ENCODE measurements at places on chromosomes 13 and 19.

- DNase-seq = no peak
These were observed 1.7 kb downstream of the GNG7 start for GRCh38 chr19:2700660-2701360.

DNA sequence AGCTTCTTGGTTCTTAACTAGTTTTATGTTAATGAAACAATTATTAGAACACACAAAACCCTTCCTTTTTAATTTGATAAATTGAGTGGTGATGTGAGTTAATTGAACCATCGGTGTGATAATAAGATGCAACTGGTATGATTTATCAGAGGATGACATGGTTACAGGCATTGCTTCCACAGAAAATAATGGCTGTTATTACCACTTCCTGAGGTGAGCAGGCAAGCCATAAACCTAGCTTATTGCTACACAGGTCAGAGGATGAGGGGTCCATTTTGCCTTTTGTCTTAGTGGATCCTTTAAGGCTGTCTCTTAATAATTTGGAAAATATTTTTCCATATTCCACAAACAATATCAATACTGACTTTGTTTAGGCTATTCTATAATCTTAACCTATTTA is 226.6 kb upstream of the EDNRB start:
- DNase-seq = no peak

GRCh38 chr13:30629527-30629926 is 11.8 kb downstream of the USPL1 start:
- no peak for DNase-seq

DNA sequence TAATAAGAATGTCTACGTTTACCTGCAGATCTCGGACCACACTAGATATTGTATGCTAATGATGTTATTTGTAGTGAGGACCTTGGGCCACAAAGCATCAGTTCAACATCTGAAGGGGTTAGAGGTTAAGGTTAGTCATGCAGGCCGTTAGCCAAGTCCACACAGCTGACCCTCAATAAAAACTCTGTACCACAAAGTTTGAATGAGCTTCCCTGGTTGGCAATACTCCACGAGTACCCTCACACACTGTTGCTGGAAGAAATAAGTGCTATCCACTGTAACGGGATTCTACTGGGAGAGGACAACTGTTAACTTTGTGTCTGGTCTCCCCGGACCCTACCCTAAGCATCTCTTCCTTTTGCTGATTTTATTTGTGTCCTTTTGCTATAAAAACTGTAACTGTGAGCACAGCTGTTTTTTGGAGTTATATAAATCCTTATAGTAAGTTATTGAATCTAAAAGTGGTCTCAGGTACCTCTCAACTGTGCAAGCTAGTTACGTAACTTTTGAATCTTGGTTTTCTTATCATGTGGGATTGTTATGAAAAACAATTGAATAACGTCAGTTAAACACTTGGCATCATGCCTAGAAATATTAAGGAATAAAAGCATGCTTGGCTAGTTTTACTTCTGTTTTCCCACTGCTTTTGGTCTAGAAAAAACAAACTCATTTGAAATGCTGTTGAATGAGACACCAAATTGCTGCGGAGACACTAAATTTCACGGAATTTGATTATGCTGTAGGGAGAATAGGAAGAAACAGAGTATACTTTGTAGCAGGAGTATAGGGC is 181.5 kb downstream of the DNAJC3 start:
- DNase-seq = no peak

DNA sequence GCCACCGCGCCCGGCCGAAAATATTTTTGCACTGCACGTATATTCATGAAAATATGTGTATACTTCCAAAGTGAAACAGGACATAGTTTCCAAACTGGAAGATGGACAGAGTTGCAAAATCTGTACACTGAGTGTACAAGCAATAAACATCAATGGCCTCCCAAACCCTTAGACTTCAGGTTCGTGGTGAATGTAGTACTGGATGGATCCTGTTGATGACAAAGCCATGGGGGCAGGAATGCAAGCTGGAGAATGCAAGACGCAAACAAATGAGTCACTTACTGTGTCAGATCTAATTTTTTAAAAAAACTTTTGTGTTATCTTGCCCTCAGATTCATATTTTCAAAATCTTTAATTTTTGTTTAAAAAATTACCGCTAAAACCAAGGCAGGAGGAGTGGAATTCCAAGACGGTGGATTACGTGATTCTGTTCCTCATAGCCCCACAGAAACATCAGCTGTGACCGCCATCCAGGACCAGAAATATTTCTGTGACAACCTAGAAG is 12.7 kb upstream of the LILRA2 start:
- DNase-seq = no peak

DNA sequence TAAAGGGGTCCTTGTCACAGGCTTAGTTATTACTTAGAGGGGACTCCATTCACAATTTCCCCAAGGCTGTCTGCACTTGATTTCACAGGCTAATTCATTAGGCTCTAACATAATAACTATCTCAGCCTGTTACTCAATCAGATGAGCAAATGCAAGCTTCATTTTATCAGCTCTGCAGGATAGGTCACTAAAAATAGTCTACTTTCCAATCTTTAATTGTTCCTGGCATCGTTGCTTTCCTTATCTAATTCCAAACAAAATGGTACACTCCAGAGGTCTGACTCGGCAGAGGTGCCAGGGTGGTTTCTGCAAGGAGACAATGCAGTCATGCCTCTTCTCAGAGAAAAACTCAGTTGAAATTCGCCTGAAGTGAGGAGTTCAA is 69.7 kb upstream of the SLC15A1 start:
- DNase-seq = no peak

DNA sequence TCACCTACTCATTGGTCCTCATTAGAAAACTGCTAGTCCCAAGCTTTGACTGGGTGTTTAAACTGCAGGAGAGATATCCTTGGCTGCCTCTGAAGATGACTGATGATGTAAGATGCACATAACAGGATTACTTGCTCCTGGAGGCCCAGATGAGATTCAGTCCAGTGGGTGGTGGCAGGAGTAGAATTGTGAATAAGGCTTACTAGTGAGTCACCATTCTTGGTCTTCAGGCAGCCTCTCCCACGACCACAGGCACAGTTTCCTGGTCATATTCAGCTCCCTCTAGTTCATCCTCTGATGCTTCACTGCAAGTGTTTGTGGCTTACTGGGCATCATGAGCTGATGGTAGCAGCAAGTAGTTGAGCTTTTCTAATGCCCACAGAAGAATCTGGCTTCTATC is 12.1 kb downstream of the SERTM1 start:
- no peak for DNase-seq

- DNase-seq = no peak
These were observed 78.2 kb upstream of the GPR12 start for GRCh38 chr13:26838821-26839220.

DNA sequence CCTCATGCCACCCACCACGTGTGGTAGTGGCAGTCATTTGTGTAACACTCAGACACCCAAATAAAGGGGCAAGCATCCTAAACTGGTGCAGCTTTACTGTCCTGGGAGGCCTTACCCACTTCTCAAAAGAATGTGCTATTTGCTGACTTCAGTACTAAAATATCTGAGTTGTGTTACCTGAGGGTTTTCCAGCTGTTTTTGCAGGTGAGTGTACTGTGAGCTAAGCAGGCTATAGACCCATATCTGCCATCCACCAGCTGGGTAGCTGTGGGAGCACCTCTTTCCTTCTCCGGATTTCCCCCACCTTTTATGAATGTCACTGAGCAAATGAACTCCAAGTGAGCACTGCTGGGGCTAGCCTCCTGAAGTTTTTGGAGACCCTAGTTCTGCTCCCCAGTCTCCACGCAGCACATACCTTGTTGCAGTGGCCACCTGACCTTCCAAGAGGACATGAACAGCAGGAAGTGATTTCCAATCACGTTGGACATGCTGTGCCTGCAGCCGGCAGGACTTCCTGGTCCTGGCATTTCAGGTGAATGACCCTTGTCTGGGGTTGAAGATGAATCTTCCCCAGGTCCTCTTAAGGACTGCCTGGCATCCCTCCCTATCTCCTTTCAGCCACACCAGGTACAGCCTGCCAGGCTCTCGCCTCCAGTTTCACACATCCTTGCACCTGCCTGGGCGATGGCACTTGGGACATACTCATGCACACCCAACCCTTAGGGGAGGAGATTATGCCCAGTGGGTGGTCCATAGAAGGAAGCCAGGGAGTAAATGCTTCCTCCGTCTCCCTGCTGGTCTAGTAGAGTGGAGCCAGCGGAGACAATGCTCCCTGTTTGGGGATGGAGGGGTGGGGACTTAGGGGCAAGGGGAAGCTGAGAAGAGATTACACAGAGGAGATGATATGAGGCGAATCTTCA is 109.5 kb upstream of the SPATA13 start:
- DNase-seq = no peak

GRCh38 chr13:70390968-70391367 is 282.7 kb upstream of the KLHL1 start:
- no peak for DNase-seq

GRCh38 chr13:30443957-30444404 is 21.7 kb downstream of the UBE2L5 start:
- no peak for DNase-seq

DNA sequence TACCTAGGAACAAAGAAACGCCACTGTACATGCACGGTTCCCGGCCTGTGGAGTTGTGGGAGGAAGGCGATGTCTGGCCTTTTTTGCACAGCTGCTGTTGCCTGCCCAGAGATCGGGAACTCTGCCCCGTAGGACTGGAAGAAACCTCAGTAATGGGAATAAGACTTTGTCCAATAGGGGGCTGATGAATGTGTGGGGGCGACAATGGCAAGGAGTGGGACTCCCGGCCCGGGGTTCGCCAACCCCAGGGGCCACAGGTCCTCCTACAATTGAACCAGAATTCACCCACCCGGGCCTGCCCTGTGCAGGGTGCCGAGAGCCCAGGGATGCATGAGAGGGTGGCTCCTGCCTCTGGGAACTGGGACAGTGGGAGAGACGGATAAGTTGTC is 2.0 kb upstream of the CEBPA start:
- no peak for DNase-seq

DNA sequence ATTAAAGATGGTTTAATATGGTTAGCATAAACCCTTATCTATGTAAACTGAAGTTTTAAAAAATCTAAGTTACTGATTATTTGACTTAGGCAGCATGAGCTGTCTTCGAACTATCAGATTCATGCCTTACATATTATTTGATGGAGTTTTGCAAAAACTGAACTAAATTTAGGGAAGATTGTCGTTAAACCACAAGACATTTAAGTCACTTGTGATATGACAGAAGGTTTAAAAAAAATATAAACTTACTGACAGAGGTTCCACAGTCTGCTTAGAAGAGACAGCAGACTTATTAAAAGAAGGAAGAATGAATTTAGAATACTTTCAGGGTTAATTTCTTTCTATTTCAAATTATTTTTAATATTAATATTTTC is 110.9 kb upstream of the FRY start:
- DNase-seq = no peak

DNA sequence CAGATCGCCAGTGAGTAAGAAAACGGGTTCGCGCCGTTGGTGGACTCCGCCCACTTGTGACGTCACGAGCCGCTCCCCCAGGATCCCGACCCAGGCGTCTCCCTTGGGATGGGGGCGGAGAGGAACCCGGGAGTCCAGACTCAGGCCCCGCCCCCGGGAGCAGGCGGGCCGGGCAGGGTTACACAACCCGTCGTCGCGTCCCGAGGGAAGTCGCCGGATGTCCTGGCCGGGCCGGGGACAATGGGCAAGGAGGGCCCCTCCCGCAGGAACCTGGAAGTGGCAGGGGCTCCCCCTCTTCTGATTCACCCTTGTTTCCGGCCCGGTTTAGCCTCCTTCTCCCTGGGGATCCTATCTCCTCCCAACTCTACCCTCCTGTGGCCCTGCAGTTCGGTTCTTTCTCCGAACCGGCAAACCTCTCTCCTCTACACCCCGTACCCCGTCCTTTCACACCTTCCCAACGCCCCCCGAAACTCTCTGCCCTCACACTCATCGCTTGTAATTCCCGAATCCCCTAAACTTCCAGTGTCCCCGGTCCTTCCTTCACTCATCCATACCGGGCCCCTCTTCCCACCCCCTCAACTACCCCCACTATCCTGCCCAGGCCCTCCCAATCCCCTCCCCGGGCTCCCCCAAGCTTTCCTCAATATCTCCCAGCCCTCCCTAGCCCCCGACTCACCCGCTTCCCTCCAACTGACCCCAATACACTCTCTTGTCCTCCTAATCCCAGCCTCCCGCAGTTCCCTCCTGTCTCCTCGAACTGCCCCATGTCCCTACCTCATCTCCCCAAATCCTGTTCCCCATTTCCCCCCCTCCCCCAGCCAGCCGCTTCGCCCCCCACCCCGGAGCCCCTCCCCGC is 20.0 kb upstream of the ERCC1 start:
- peak; percentile 34 for DNase-seq

DNA sequence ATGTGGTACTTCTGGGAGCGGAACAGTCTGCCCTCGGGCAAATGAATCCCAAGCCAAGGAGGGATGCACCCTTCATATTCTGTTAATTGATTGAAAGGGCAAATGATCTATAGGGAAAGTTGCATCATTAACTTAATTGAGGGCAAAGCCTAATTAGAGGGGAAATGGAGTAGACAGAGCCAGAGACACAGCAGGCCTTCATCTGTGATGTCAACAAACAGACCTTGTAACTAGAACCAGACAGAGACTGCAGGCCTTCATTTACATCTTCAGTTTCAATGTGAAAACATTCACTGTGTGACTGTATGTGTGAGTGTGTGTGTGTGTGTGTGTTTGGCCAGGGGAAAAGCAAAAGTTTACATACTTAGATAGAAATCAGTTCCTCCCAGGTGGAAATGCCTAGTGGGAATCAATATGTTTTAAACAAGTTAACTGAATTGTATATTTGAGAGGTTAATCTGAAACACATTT is 126.4 kb downstream of the SPRY2 start:
- no peak for DNase-seq

GRCh38 chr19:17332677-17333581 is 1.7 kb downstream of the ANO8 start:
- no peak for DNase-seq

- DNase-seq = no peak
These were observed 95.0 kb downstream of the LIG4 start for GRCh38 chr13:108120302-108120701.

DNA sequence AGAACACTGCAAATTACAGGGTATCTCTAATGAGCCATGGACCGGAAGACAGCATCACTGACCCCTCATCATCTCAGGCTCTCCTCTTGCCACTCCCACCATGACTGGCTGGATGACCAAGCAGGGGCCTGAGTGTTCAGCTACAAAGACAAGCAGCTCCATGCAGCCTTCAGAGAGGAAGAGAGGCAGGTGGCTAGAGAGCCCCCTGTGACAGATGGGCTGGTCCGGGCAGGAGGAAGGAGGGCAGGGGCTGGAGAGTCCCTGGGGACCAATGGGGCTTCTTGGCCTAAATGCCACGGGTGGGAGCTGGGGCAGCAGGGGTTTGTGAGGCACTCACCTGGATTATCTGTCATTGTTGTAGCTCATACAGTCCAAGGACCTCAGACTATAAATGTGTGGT is 12.8 kb upstream of the RASA3 start:
- no peak for DNase-seq

Data from stimulated activated CD8-positive, alpha-beta memory T cell treated with anti-CD3 and anti-CD28 coated beads, Interleukin-15, amount 100 ng/mL, for 24 hours (primary cell).